ENCODE measurements at places on chromosomes 16 and 17.

DNA sequence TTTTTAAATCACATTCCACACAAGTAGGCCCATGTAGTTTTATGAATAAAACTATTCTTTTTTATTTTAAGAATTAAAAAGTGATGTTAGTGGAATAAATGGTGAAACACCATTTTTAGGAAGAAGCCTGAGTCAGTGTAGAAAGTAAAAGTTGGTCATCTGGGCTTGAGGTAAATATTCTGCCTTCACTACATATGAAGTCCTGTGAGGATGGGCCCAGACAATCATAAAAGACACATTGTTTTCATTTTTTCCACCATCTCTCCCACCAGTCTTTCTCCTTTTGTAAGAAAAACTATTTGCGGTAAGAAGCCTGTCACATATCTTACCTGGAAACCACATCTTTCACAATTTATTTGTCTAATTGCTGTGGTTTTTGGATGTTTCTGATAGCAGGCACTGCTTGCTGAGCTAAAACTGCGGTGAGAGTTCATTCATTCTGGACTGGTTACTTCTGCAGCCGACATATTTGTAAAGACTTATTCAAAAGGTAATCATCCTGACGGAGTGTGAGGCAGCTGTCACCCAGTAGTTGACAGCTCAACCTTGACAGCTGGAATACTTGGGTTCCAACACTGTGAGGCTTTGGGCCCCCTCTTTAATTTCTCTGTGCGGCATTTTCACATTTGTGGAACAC, 10.6 kb upstream of the RFFL start:
- DNase-seq, result no peak

DNA sequence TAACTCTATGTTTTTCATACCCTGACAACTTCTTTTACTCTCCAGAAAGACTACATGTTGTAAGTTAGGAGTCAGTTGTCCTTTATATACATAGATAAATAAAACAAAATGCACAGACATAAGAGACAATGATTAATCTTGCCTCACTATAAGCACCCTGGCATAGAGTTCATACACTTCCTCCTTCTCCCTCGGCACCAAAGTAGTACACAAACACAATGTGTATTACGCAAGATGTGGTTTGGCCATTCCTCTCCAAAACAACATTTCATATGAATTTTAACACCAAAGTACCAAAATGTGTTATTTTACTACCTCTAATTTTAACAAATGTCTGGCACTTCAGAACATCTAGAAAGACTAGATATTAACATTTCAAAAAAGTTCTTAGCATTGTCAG, 17.2 kb upstream of the SLFN11 start:
- no peak for DNase-seq

DNA sequence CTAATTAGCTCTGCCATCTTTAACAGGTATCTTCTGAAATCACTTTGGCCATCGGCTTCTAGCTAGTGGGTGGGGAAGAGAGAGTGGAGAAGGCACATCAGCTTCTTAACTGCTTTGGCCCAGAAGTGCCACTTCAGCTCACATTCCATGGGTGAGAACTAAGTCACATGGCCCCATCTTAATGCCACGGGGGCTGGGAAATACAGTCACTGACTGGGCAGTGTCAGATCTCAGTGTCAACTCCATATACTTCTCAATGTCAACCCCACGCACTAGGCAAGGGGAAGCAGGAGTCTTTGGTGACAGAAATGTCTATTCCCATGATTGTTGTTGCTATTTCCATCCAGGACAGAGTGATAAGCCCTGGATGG, 29.4 kb downstream of the CCR7 start:
- DNase-seq, result no peak

DNA sequence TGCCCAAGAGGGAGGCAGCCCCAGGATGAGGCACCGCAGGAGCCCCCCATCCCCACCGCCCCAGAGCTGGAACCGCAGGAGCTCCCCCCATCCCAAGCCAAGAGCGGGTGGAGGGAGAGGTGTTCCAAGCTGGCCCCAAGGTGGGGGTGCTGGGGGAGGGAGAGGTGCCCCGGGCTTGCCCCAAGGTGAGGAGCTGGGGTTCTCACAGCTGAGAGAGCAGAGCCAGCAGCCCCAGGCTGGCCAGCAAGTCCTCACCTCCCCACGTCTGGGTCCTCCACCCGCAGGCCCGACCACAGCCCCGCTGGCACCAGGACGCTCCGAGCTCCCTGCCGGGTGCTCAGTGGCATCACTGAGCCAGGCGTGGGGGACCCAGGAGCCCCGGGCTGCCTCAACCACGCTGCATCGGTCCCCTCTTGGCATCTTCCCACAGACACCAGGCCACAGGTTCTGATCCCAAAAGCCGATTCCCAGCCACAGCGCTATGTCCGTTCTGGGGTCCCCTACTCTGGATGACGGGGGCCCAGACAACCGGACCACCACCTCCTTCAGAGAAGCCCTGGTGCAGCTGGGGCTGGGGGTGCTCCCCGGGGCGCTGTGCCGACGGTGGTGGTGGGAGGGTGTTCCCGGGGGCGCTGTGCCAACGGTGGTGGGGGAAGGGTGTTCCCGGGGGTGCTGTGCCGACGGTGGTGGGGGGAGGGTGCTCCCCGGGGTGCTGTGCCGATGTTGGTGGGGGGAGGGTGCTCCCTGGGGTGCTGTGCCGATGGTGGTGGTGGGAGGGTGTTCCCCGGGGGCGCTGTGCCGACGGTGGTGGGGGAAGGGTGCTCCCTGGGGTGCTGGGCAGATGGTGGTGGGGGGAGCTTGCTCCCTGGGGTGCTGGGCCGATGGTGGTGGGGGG, 15.4 kb upstream of the WDR45B start:
- DNase-seq, result no peak

DNA sequence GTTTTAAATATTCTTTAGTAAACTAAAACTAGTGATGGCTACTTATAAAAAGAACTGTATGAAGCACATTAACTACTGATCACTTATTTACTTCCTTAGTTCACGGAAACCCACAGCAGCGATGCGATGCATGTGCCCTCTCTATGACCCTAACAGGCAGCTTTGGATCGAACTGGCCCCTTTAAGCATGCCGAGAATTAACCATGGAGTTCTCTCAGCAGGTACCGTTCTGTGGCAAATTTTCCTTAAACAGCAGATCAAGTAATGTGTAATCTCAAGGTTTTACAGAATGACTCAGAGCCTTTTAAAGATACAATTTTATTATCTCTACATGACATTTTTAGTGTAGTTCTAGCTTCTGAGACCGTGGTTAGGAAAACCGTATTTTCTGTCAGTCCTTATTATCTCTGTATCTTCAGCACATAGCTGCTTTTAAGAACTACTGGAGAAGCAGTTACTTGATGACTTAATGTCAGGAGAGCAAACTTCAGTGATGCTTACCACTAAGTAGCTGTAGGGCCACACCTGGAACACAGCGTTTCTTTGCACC, 43.0 kb downstream of the GAN start:
- no peak for DNase-seq

DNA sequence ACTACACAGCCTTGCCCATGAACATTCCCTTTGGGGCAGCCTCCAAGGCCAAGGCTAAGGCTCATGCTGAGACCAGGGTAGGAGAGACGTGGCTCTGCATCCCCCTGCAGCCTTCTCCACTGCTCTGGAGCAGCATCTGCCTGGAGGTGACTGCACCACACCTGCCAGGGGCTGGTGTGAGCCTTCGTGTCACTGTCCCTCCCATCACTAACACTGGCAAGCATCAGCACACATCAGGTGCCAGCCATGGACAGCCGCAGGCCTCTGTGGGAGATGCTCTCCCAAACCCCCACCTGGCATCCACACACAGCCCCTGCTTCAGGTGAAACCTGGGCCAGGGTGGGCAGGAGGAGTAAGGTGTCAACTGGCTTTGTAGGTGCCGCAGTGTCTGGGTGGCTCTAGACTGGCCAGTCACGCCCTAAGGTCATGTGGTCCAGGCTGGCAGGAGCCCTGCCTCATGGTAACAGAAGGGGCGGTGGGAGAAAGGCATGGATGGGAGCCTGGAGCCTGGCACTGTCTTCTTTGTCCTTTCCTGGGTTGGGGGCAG, 18.1 kb upstream of the MTSS2 start:
- no peak for DNase-seq

DNA sequence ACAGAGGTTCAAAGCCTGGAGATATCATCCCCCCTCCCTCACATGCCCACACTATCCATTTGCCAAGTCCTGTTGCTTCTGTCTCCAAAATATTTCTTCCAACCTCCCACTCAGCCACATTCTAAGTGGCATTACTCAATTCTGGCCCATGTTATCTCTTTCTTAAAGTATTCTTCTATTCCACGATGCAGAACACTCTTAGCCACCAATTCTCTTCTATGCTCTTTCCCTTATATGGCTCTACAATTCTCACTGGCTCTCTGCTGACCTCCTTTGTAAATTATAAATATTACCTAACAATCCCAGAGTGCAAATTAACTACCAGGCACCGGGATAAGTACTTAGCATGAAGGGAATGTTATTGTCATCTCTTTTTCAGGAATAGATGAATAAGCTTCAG, 82.4 kb downstream of the KCNJ2 start:
- DNase-seq, result no peak

DNA sequence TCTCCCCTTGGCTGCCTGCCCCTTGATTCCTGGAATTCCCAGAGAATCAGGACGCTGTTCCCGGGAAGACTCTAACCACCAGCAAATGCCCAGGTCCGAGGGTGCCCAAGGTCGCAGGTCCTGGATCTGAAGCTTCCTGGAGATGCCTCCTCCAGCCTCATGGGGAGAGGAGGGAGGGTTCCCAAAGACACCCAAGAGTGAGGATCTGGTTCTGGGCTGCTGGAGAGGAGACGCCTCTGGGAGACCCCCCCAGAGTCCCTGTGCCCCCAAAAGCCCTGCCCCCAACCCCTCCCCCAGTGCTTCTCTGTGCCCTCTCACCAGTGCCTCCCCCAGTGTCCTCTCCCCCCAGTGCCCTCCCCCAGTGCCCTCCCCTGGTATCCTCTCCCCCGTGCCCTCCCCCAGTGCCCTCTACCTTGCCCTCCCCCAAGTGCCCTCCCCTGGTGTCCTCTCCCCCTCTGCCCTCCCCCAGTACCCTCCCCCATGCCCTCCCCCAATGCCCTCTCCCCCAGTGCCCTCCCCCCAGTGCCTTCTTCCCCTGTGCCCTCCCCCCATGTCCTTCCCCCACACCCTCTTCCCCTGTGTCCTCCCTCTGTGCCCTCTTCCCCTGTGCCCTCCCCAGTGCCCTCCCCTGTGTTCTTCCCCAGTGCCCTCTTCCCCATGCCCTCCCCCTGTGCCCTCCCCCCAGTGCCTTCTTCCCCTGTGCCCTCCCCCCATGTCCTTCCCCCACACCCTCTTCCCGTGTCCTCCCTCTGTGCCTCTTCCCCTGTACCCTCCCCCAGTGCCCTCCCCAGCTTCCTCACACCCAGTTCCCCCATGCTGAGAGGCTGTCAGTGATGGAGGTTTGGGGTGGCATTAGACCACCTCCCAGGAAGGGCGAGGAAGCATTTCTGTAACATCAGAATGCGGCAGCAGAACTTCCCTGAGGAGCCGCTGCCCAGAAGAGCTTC, 6.3 kb upstream of the SECTM1 start:
- no peak for DNase-seq

GRCh38 chr16:2902337-2903130, 9.2 kb upstream of the FLYWCH1 start:
- no peak for DNase-seq

DNA sequence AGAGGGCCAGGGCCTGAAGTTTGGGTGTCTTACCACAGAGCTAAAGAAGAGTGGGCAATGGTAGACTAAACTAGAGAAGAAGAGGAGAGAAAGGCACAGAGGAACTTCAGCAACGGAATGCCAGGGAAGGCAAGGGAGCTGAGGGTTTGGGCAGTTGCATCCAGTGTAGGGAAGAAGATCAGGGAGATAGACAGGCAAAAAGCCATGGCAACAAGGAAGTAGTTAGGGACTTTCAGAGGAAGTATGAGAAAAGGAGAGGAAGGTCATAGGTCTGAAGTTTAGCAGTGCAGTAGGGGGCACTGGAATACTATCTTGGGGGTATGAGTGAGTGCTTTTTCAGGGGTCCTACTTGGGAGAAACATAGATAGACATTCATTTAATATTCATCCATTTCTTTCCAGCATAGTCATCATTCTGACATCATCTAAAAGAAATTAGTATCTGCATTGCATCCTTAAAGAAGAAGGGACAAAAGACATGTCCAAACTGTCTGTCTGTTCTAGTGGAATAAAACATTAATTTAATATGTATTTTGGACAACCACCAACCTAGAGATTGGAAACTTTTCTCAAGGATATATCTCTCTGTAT, 2.2 kb upstream of the NF1 start:
- DNase-seq, result no peak
